ENCODE measurements at places on chromosomes 7 and 10.

- DNase-seq, result no peak
These were observed 75.0 kb upstream of the MKX start for GRCh38 chr10:27820637-27821036.

DNA sequence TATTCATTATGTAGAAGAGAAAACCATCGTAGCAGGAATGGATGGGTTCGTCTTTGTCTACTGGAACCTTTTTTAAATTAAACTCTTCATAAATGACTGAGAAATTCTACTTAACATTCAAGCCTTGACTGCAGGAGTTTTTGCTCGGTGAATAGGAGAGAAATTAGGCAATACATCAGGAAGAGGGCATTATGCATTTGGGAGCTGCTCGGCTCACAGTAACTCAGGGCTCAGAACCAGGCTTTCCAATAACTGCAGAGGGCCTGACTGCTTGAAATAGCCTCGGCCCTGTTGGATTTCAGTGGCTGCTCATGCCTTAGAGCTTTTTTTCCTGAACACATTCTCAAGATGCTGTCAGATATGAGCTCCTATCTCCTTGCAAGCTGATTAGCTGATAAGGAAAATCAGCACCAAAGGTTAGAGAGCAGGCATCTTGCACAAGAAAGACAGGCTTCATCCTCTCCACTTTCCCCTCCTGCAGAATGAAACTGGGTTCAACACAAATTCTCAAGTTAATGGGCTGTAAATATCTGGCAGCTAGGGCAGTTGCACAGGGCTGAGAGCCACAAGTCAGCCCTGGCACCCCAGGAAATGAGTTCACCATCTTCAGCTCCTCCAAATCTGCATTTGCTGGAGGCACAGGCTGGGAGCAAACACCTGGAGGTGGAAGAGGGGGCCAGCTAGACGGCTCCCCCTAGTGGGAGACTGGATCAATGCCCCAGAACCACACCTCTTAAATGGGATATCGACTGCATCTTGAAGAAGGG lies 24.3 kb downstream of the TECTB start:
- DNase-seq, result no peak

GRCh38 chr10:119379466-119380071 lies 162.9 kb downstream of the RGS10 start:
- DNase-seq, result no peak

- peak; percentile 19 for DNase-seq
These were observed 38.3 kb downstream of the LYZL2 start for GRCh38 chr10:30591249-30591670.

- no peak for DNase-seq
These were observed 2.0 kb downstream of the PPP1R17 start for GRCh38 chr7:31688996-31689395.

DNA sequence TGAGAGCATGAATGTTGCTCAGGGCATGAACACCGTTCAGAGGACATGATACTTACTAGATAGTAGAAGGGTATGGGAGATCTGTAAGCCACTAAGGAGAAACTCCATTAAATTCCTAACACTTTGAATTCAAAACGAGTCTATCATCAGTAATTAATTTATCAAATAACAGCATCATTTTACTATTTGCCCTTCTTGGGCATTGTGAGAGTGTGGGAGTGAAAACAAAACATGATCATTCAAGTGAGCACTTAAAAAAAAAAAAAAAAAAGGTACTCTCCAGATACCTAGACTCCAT lies 20.5 kb upstream of the ASB15 start:
- no peak for DNase-seq

- DNase-seq, result no peak
These were observed 17.9 kb downstream of the ADCYAP1R1 start for GRCh38 chr7:31069860-31070555.

DNA sequence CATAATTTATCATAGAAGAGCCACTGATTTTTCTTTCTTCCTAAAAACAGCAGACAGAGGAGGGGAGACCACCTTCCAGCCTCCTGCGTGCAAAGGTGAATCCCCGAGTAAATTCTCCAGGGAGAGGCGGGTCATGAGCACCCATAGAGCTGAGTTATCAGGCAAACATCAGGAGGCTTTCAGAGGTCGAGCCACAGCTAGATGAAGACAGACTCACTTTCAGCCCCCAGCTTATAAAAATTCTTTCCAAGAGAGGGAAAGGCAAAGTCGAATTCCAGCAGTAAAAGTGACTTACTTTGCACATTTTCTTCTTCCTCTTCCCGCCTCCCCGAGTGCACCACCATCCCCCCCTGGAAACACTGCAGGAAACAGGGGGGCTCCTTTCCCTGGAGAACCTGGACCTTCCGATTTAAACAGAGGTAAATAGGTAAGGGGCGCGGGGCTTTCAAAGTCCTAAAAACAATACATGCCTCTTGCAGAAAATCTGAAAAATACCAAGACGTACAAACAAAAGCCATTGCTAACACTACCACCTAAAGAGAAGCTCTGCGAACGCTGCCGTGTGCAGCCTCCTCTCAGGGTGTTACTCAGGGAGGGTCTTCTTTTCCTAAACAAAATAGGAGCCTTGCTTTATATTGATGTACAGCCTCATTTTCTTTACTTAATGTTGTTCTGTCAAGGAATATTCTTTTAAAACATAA lies 163.8 kb downstream of the SVIL start:
- DNase-seq, result no peak

DNA sequence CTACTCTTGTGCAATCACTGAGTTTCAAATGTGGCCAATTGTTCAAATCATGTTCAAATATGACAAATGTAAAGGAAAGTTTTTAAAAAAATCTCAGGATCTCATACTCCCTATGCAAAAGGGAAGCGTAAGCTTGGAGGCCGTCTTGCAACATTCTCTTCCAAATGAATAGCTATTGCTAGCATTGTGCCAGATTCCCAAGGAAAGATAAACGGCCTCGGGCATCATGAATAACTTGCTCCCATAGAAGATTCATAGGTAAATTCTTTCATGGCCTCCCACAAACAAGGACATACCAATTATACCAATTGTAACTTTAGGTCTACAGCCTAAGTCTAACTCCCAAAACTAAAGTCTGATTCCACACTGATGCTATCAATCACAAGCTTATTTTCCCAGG lies 416.9 kb downstream of the THSD7A start:
- DNase-seq, result no peak

- DNase-seq, result no peak
These were observed 85.8 kb downstream of the TCF7L2 start for GRCh38 chr10:113035732-113036312.

GRCh38 chr7:75638594-75639070 lies 100.1 kb downstream of the HIP1 start:
- DNase-seq, result no peak

- DNase-seq, result no peak
These were observed 747.4 kb upstream of the VSTM2A start for GRCh38 chr7:53794816-53795215.

- no peak for DNase-seq
These were observed 72.6 kb downstream of the COPG2 start for GRCh38 chr7:130595986-130596385.

DNA sequence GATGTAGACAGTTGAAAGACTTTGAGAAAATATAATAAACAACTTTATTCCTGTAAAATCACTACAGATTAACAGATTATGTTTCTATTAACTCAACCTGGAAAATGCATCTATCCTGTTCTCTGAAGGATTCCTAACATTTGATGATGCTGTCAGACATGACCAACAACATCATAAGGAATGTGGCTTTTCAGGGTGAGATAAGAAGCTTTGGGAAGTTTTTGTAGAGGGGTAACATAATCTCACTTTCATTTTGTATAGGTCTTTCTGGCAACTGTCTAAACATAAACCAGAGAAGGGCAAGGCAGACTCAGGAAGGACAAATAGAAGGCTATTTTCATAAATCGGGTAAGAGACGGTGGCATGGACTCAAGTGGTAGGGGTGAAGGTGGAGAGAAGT lies 112.2 kb downstream of the TES start:
- DNase-seq, result no peak

GRCh38 chr10:115818012-115818411 lies 455.0 kb downstream of the GFRA1 start:
- no peak for DNase-seq

GRCh38 chr7:22361795-22362194 lies 4.8 kb upstream of the RAPGEF5 start:
- DNase-seq, result no peak

GRCh38 chr7:55056577-55057480 lies 38.0 kb downstream of the EGFR start:
- DNase-seq, result no peak

DNA sequence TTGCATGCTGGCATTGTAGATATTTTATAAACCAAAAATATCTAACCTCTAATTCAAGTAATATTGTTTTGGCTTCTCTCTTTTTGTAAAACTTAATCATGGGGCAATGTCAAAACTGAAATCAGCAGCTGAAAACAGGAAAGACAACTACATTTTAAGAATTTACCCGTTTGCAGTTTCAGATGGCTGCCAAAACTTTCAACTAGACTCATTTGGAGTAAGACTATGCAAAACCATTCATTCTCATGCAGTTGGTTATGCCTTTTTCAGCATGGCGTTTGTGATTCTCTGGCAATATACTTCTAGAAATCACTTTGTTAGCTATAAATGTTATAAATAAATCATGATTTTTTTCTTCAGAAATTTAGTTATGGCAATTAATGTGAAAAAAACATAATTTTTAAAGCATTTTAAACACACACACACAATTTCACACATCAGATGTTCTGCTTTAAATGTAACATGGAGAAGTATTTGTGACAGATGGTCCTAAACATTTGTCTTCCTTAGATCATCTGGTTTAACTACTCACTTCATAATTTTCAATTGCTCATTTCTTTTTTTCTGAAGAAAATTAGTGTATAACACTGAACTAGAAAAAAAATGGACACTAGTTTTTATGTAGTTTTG lies 116.4 kb downstream of the ITGB8 start:
- DNase-seq, result no peak

- DNase-seq, result peak; percentile 11
These were observed 149.1 kb downstream of the MAPK8 start for GRCh38 chr10:48455392-48456151.

DNA sequence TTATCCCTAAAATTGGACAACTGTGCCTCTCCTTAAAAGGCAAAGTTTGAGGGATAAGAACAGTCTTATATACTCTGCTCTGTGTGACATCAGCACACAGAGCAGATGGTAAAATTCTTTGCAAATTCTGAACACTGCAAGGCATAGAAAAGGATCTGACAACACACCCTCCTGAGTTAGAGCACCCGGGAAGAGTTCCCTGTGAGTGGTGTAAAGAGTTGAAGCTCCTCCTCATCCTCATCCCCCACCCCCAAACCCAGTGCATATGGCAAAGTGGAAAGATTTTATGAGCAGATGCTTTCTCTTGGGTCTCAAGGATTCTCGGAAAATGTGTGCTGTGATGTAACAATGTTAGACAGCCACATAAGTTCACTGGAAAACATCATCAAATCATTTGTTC lies 40.0 kb upstream of the DGKI start:
- no peak for DNase-seq

DNA sequence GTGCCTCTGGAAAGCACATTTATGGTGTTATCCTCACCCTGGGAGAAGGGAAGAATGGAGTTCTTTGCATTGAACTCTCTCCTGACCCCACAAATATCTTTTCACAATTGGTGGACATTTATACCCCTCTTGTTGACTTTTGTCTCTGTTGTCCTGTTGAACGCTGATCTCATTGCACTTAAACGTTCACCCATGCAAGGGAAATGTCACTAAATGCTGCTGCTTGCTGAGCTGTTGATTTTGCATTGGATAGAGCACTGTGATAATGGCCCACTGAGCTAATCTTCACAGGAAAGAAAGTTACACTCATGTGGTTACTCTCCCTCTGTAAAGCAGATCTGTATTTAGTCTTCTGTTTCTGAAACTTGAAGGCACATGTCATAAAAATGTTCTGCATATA lies 133.4 kb downstream of the FZD1 start:
- no peak for DNase-seq

GRCh38 chr10:111548084-111548726 lies 471.4 kb downstream of the ADRA2A start:
- no peak for DNase-seq

DNA sequence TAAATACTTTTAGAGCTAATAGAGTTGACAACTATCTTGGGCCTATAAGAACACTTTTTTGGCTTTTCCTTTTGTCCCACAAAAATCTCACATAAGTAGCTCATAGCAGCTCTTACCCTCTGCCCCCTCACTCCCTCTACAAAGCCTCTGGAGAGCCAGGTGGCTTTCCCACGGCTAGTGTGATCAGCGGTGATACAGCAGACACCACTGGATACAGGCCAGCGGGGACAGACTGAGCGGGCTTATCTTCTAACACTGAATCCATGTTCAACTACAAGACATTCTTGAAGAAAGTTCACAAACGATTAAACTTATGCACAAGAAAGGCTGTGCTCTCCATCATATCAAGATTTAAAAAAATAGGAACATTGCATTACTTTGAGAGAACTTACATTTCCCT lies 377.2 kb downstream of the PARD3 start:
- DNase-seq, result no peak

DNA sequence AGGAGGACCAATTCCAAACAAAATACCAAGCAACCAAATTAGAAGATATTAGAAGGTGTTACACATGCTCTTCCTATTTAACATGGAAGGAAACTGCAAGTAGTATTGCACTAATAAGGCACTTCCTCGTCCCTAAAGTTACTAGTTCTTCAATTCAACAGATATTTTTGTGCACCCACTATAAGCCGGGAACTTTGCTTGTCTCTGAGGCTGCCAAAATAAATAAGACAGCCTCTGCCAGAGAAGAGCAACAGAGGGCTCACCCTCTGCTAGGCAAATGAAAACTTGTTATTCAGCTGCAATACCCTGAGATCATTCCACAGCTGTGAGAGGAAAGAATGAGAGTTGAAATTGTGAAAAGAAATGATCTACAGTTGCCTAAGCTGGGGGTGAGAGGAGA lies 37.4 kb upstream of the GSAP start:
- DNase-seq, result no peak
